ENCODE measurements at places on chromosomes 6 and 20.

DNA sequence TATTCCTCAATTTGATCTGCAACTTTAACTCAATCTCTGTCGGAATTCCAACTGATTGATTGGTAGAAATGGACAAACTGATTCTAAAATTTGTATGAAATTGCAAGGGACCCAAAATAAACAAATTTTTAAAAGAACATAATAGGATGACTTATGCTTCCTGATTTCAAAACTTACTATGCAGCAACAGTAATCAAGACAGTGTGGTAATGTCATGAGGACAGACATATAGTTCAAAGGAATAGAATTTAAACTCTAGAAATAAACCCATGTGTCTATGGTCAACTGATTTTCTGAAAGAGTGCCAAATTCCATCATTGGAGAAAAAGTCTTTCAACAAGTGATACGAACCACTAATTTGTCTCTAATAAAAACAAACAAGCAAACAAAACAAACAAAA is 1320.1 kb upstream of the GJE1 start:
- no peak for DNase-seq

- DNase-seq, result no peak
Observed at GRCh38 chr20:22492497-22492896, 91.9 kb downstream of the FOXA2 start.

- peak; percentile 6 for DNase-seq
Observed at GRCh38 chr20:54219751-54220426, 12.0 kb downstream of the PFDN4 start.

DNA sequence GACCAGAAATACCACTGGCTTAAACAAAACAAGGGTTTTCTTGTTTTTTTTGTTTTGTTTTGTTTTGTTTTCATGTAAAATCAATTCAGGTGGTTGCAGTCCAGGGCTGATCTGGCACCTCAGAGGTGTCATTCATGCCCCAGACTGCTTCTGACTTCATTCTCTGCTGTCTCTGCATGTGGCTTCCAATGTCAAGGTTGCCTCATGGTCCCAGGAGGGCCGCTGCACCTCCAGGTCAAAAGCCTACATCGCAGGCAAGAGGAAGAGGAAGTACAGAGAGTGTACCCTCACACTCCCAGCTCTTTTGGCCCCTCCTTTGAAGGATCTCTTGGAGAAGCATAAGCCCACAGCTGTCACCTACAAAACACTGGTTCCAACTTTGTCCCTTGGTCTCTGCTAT is 1.4 kb upstream of the BTN3A1 start:
- DNase-seq, result no peak

GRCh38 chr20:32336918-32337347 is 21.2 kb upstream of the ASXL1 start:
- DNase-seq, result peak; percentile 7

- DNase-seq, result no peak
Observed at GRCh38 chr6:74250161-74250818, 554.3 kb downstream of the CD109 start.

- DNase-seq, result no peak
Observed at GRCh38 chr6:24933868-24934401, 1.8 kb downstream of the RIPOR2 start.

DNA sequence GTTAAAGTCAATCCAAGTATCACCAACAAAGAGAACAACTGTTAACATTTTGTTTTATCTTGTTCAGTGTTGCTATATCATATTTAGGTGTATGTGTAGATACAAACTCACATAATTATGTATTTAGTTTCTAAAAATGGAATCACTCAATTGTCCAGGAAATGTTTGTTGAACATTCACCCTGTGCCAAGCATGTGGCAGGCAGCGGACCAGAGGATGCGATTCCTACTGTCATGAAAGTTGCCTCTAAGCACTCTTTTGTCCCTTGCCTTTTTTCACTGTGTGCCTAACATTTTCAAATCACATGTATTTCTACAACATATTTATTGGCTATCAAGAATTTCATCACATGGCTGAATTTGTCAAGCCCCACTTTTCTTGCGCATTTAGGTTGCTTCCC is 16.9 kb upstream of the TGM2 start:
- DNase-seq, result no peak

DNA sequence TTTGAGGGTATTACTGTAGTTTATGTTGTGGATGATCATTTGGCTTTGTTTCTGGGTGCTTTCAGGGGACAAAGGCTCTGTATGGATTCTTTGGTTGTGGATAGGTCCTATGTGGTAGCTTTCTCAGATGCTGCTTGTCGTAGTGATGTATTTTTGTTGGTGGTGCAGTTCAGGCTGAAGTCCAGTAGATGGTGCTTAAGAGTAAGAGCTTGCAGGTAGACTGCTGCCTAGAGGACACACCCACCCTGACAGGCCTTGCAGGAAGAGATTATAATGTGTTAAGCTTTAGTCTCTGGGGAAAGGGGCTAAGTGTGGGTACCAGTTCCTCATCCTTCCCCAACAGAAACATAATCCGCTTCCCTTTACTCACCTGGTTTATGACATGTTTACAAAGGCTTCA is 62.6 kb upstream of the ADGRB3 start:
- peak; percentile 63 for DNase-seq

- no peak for DNase-seq
Observed at GRCh38 chr6:43707269-43707668, 19.7 kb upstream of the MRPS18A start.

GRCh38 chr20:5315807-5316187 is 957 bp downstream of the PROKR2 start:
- DNase-seq, result no peak

- DNase-seq, result no peak
Observed at GRCh38 chr6:163333701-163334663, 80.5 kb upstream of the QKI start.

GRCh38 chr6:85506441-85507093 is 56.7 kb downstream of the NT5E start:
- DNase-seq, result no peak

DNA sequence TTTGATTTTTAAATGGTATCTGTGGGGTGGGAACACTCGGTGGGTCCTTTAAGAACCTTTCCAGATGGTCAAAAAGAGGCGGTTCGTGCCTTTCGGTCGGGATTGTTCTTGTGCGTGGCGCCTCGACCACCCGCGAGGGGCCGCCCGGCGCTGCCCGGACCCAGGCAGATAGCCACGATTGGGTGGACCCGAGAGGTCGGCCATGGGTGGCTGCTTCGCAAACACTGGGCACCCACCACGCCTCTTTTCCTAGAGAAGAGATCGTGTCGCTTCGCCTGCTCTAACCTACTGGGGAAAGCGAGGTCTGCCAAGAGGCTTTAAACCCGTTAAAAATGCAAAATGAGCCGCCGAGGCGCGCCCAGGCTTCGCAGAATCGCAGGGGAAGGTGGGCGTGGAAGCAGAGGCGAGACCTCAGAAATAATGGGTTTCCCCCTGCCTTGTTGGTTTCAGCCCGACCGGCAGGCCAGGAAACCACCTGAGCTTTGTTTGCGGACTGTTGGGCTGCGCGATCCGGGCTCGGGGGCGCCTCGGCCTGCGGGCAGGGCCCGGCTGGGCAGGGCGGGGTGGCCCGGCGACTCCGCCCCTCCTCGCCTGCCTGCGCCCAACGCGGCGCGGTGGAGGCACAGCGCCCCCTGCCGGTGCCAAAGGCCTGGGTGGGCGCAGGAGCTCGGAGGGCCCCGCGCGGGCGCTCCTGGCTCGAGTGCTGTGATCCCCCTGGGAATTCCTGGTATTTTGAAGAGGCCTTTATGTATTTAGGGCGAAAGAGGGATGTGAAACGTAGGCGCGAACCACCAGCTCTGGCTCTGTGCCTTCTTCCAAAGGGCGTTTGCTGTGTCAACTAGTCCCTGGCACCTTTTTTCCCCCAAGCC is 1.6 kb downstream of the MARCKS start:
- DNase-seq, result peak; percentile 86

DNA sequence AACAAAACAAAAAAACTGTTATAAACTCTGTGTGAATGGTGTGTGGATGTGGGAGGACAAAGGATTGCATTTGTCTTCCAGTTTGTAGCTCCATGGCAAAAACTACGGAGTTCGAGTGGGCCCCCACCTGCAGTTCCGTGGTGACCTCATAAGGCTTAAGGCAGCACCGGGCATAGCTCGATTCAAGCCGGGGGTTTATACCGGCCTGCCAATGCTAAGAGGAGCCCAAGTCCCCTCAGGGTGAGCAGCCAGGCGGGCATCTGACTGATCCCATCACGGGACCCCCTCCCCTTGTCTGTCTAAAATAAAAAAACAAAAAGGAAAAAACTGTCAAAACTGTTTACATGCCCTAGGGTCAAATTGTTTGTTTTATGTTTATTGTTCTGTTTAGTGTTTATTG is 463.2 kb upstream of the HTR1E start:
- DNase-seq, result no peak

GRCh38 chr20:22717466-22717865 is 133.1 kb upstream of the FOXA2 start:
- no peak for DNase-seq

DNA sequence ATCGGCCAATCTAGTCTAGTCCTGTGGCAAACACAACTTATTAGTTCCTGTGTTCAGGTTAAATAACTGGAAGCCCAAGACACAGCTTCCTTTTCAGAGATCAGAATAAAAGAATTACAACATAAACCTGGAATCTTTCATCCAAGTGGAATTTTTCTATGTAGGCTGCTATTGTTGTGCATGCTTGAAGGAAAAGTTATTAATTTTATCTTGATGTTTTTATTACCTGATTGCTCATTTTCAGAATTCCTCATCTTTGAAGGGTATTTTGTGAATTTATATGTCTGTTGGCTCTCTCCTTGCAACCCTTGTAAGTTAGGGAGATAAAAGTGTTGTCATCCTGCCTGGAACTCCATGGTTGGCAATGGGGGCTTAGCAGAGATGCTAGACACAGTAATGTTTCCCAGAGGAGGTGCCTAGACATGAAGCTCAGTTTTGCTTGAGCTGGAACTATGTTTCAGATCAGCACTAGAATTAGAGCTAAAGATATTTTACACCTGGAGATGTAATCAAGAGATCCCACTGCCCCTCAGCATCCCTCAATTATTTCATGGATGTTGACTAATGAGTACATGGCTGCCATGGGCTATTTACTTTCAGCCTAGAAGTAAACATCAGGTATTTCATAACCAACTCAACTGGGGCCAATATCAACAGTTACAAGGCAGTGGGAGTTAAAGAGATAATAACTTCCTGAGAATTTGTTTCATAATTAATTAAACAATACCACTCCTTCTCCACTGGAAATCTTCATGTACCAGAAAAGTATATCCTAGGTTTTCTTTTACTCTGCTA is 367.0 kb upstream of the MARCKS start:
- no peak for DNase-seq

GRCh38 chr6:146578054-146578453 is 20.7 kb upstream of the ADGB start:
- DNase-seq, result no peak

DNA sequence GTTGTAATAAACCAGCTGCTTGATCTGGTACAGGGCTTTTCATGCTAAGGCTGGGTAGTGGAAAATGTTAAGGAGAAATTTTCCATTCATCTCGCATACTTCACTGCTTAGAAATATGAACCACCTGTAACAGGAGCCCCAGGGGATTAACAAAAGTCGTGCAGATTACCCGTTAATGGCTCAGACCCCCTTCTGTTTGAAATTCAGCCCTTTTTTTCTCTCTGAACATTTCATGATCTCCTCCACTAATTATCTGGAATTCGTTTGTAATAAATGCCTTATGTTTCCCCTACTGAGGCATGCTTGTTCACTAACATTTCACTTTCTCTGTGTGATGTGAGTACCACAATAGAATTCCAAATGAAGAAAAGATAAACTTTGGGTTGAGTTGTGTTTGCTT is 336.4 kb upstream of the HSF2 start:
- no peak for DNase-seq

- DNase-seq, result no peak
Observed at GRCh38 chr6:6007366-6008088, 802 bp upstream of the NRN1 start.

All from kidney glomerular epithelial cell (primary cell).